Endothelial cell of umbilical vein (primary cell): ENCODE measurements at places on chromosomes 6 and 20. TPM values are rescaled to one million over a fixed set of nuclear protein-coding genes. Genes with fewer than 3 reads are reported as not detected.

Gene OARD1
- 3.5 and 5.2 TPM in 2 replicates for polyA plus RNA-seq

Gene MAP3K7
- 12.5 and 15.3 TPM in 2 replicates for polyA plus RNA-seq

- no peaks in the 10 kb centered on the region for H3K4me1 ChIP-seq
- H3K4me3 ChIP-seq, result no peak overlapping the region
- DNase-seq, result no peak
Measured at GRCh38 chr6:68689910-68690309, 54.8 kb downstream of the ADGRB3 start.

GRCh38 chr6:1894954-1895353 is 285.2 kb downstream of the FOXC1 start:
- no peak overlapping the region for H3K4me3 ChIP-seq
- H3K27ac ChIP-seq, result no peak overlapping the region
- H3K27me3 ChIP-seq, result no peaks in the 10 kb centered on the region
- peaks cover 2% of the 10 kb centered on the region for H3K4me1 ChIP-seq

DNA sequence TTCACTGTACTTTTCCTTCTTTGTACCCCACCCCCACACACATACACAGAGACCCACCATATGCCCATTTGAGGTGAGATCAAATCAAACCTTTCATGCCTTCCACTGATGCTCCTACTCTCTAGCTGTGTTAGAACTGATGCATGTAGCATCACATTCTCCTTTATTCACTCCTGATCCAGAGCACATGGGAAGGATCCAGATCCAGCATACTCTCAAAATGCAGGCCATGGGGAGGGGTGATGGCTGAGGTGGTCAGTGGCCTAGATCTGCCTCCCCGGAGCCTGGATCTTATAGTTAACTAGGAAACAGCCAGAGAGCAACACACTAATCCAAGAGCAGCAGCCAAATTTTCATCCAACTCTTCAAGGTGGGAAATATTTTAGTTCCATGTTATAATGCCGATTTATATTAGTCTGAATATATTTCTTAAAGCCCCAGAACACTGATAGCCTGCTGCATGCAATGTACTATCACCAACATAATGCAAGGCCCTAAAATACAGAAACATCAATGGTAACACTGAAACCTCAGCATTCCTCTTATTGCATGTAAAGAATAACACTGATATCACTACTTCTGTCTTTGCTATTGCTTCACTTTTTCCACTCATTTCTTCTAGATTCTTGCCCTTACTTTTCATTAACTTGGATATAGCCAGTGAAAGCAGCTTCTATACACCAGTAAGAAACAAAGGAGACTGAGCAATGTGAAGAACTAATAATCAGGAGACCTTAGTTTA is 126.8 kb upstream of the BEND6 start:
- H3K4me3 ChIP-seq, result no peak overlapping the region
- no peaks in the 10 kb centered on the region for H3K36me3 ChIP-seq
- no peaks in the 10 kb centered on the region for H3K27me3 ChIP-seq
- H3K4me1 ChIP-seq, result no peaks in the 10 kb centered on the region
- no peak overlapping the region for H3K27ac ChIP-seq
- no peak for DNase-seq

- DNase-seq, result no peak
- H3K27me3 ChIP-seq, result peaks cover 17% of the 10 kb centered on the region
- H3K4me1 ChIP-seq, result peaks cover 11% of the 10 kb centered on the region
- H3K27ac ChIP-seq, result no peak overlapping the region
Measured at GRCh38 chr20:62120365-62120762, 1.9 kb upstream of the LSM14B start.

- peak overlapping the region; percentile 96 for H3K27ac ChIP-seq
- no peaks in the 10 kb centered on the region for H3K36me3 ChIP-seq
- H3K4me1 ChIP-seq, result peaks cover 30% of the 10 kb centered on the region
Measured at GRCh38 chr6:12962529-12962928, 246.0 kb downstream of the PHACTR1 start.

DNA sequence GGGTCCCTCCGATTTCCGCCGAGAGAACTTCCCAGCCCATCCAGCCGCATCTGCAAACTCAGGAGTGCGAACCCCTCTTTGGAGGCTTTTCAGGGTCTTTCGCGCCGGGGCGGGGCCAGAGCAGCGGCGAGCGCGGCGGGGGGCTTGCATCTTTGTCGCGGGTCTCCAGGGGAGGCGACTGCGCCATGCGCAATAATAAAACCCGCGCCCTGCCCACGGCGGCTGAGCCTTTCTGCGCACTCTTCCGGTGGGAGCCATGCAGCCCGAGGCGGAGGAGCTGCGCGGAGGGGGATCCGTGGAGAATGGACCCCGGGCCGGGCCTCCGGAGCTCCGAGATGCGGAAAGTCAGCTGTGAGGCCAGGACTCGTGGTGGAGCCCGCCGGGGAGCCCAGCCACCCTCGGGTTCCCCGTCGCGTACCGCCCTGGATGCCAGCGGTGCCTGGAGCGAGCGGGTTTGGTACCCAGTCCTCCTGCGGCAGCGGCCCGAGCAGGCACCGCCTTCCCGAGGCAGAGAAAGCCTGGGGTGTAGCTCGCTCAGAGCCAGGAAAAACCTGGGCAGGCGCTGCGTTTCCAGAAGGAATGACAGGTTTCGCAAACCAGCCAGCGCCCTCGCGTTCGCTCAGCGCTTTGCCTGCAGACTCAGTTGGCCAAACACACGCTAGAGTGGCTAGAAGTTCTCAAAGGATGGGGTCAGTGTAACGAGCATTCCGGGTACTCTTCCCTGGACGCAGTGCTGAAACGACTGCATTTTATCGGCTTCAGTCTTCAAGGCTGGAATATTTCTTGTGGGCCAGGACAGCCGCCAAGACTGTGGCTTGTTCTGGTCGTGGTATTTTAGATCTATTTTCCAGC is 1.2 kb downstream of the AKAP12 start:
- H3K4me1 ChIP-seq, result peaks cover 30% of the 10 kb centered on the region
- DNase-seq, result peak; percentile 66
- no peaks in the 10 kb centered on the region for H3K36me3 ChIP-seq
- no peaks in the 10 kb centered on the region for H3K27me3 ChIP-seq
